ENCODE measurements at places on chromosomes 2 and 18. TPM values are rescaled to one million over a fixed set of nuclear protein-coding genes. Genes with fewer than 3 reads are reported as not detected.

GRCh38 chr2:27336173-27336572 is 13.3 kb upstream of the MPV17 start:
- DNase-seq: no peak

DNA sequence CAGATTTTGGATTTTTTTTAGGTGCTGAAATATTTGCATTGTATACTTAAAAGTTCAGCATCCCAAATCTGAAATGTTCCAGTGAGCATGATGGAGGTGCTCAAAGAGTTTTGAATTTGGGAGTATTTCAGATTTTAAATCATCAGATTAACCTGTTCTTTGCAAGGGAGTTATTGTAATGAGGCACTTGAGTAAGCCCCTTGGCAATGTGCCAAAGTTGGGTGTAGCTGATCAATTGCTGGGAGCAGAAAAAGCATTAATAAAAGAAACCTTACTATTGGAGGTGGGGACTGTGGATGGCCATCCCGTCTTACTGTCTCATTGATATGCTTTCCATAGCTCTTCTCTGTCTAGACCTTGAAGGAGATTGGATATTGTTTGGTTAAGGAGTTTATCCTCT is 28.3 kb downstream of the MALT1 start:
- no peak for DNase-seq

DNA sequence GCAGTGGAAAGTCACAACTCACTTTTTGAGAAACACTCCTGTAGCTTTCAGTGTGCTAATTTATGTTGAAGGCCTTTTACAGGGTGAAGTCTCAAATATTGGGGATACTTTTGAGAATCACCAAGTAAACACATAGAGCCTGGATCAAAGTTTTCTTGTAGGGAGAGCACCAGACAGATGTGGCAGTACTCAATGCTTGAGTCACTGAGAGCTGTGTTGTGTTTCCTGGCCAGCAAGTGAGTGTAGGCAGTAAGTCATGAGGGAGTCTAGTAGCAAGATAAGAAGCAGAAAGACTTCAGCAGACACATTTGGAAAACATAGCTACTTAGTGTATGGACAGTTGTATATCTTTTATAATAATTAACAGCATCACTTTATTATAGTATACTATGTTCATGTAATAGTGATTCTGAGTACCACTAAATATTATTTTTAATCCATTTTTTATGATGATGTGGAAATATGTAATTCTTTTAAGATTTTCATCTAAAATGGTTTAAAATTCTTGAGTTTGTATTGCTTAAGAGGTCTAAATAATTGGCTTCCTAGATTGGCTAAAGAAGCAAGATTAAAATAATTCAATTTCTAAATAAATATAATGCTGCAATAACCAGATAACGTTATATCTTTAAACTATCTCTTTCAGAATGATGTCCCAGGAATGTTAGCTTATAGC is 12.8 kb downstream of the PSMD1 start:
- no peak for DNase-seq

- no peak for DNase-seq
Measured at GRCh38 chr2:866887-867286, 83.8 kb upstream of the SNTG2 start.

CROCC2 gene
- total RNA-seq: not detected

TMEM247 gene
- total RNA-seq: not detected

CREG2 gene
- total RNA-seq: not detected
